CD4-positive, alpha-beta T cell (primary cell): ENCODE measurements at places on chromosomes 7 and 10.

GRCh38 chr7:29202651-29203069, 8.1 kb downstream of the CHN2 start:
- DNase-seq: no peak

GRCh38 chr7:49432254-49432653, 341.2 kb upstream of the VWC2 start:
- DNase-seq: no peak

GRCh38 chr10:5504146-5505072, 5.0 kb upstream of the CALML5 start:
- DNase-seq: no peak

DNA sequence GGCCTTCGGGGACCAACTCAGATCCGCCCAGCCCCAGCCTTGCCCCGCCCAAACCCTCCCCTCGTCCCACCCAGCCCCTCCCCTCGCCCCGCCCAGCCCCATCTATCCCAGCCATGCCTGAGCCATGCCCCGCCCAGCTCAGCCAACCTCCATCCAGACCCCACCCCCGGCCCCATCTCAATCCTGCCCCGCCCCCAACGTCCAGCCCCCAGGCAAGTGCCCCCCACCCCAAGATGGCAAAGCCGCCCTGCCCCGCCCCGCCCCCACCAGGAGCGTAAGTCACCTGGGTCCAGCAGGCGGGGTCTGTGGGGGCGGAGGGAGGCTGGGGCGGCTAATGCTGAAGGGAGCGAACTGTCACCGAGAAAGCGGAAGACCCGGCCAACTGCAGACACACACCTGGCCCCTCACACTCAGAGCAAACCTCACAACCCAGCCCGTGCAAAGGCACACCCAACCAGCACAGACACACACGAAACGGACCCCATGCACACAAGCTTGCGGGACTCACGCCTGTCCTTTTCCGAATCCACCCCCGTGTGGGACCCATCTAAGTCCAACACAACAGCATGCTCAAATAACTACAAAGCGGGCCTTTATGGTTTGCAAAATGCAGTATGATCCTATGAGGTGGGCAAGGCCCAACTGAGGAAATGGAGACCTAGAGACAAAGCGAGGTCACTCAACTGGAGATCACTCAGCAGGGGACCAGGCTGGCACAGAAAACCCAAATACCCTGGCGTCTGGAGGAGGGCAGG, 11.5 kb upstream of the OGA start:
- peak; percentile 46 for DNase-seq

GRCh38 chr7:78092331-78092730, 293.8 kb downstream of the PHTF2 start:
- no peak for DNase-seq

DNA sequence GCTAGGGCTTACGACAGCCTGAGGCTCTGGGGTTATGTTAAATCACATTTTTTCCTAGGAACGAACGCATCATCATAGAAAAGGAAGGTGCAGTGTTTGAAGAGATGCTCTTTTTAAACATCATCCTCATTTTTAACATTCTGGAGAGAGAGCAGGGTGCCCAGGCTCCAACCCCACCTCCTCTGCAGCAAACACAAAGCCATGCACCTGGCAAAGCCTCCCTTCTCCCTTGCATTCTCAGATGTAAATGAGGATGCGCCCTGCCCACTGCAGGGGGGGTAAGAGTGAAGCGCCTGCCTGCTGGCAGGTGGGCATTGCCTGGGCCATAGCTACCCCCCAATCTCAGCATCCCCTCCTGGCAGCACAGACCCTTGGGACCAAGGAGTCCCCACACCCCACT, 92.4 kb downstream of the PTPRN2 start:
- no peak for DNase-seq

- DNase-seq: no peak
These were observed 8.6 kb upstream of the LRRN3 start for GRCh38 chr7:111082351-111082750.
